ENCODE measurements at places on chromosomes 5 and 9.

DNA sequence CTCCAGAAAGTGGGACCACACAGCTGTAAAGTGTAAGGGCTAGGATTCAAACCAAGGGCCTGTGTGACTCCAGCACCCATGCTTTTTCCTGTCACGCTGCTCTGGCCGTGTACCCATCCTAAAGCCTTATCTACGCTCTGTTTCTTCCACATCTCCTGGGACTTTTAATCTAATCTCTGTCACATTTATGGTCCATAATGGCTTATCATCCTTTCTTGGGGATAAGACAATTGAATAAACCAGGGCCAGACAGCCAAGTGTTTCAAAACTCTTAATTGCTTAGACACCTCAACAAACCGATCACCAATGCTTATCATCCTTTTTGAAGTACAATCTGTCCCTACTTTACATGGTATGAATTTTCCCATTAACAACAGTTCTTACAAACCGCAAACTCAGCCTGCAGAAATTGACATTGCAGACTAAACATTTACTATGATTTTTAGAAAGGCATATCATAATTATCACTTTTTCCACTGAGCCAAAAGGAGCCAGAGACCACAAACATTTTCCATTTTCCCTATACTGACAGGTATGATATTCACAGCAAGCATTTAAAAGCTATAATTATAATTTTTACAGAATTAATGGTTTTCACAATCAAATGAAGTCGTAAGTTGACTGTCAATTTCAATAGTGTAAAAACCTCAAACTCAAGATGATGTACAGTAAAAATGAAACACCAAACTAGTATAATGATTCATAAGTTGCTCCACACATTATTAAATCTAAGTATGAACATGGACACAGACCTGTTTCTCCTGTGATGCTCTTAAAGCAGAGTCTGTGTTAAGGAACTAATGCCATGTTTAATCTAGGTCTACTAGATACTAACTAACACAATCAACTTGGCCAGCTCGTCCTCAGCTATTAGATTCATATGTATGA lies 99.5 kb downstream of the FBXW11 start:
- no peak for DNase-seq

DNA sequence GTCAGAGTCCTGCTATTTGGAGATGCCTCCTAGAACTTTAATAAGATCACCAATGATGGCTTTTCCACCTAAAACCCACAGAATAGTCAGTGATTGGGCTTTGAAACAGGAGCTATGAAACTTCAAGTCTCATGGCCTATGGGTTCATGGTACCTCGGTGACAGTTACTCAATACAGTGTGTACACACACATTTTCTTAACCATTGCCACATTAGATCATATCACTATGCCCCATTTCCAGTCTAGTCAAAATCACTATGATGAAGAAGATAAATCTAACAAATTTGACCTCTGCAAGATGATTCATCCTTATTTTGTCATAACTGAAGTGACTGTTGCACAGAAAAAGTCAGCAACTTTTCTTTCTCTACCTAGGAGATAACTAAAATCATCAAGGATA lies 86.8 kb upstream of the OR13F1 start:
- DNase-seq: no peak

- no peak for DNase-seq
Measured at GRCh38 chr5:174744896-174745295, 20.5 kb downstream of the MSX2 start.

DNA sequence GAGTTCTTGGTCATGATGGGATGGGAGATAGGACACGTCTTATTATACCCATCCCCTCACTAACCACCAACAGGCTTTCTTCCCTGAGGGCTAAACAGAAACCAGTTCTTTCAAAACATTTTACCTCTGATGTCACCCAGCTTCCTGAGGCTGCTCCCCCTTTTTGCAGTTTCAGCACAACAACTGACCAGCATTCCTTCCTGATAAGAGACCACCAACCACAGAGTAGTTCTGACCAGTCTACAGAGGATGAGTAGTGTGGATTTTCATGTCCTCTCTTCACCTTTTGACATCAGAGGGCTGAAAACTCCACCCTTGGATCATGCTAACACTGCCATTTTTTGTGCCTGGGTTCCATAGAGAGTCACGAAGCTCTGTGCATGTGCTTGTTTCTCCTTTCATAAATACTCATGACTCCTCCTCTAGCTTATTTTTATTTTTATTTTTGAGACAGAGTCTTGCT lies 82.6 kb downstream of the OSTF1 start:
- peak; percentile 12 for DNase-seq

DNA sequence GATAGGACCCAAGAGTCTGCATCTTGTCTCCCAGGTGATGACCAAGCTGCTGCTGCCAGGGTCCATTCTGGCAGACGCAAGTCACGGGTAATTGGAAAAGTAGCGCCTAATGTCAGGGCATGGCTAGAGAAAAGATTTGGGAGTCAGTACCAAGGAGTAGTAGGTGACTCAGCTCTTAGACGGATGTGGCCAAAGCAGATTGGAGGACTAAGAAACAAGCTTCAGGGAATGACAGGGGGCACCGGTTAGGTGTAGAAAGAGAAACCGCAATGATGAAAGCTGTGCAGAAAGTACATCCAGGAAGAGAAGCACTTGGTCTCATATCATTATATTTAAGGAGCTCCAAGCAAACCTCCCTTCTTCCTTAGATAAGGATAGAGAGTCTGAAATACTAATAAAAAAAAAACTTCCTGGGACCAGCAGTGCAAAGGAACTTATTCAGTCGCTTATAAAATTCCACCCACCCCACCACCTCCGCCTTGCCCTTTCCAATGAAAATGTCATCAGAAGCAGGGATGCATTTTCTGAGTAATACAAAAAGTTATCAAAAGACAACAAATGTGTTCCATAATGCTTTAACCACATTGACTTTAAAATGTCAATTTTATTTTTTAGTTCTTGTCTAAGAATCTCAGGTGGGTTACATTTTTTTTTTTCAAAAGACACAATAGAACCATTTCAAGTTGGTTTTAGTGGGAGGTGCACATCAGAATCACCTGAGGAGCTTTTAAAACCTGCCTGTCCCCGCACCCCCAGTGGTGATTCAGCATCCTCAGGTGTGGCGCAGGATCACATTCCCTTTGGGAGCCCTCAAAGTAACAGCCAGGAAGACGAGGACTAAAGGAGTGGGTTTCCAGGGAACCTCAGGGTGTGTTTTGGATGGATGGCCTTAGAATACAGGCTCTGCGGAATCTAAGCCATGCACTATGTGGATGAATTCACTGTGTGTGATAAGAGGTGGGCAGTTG lies 31.2 kb downstream of the PTPN3 start:
- DNase-seq: peak; percentile 56

DNA sequence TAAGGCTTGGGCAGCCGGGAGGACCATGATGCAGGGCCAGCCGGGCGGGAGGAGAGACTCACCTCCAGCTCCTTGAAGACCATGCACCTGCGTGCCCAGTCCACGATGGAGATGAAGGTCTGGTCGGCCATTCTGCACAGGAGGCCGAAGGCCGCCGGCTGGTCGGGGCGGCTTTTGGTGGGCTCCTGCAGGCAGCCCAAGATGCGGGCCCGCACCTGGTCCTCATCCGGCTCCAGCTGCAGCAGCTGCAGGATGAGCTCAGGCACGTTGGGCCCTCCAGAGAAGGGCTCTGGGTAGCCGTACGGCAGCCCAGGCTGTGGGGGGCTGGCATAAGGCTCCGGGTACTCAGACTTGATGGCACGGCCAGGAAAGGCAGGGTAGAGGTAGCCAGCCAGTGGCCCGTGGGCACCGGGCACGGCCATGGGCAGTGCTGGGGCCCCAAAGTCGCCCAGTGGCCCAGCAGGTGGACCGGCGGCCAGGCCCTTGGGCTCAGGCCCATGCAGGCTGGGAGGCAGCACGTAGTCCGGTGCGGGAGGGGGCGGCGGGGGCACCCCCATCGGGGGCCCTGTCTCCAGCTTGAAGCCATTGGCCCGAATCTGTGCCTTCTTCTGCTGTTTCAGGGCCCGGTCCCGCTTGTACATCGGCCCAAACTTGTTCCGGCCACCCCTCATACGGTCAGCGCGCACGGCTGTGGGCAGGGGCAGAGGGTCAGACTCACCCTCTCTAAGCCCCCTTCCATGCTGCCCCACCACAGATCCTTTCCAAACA lies 7.0 kb downstream of the NR5A1 start:
- no peak for DNase-seq

Data from NB4 (cell line).